SHP77 (cell line): ENCODE measurements at places on chromosomes 3 and 15.

GRCh38 chr3:117811786-117812185 is 1102.2 kb downstream of the TUSC7 start:
- no peak for DNase-seq

- peak; percentile 21 for DNase-seq
Measured at GRCh38 chr3:52798978-52799476, 4.4 kb downstream of the ITIH3 start.

- no peak for DNase-seq
Measured at GRCh38 chr15:97840501-97840900, 120.0 kb upstream of the ARRDC4 start.

- no peak for DNase-seq
Measured at GRCh38 chr3:136844724-136845123, 17.3 kb upstream of the NCK1 start.

DNA sequence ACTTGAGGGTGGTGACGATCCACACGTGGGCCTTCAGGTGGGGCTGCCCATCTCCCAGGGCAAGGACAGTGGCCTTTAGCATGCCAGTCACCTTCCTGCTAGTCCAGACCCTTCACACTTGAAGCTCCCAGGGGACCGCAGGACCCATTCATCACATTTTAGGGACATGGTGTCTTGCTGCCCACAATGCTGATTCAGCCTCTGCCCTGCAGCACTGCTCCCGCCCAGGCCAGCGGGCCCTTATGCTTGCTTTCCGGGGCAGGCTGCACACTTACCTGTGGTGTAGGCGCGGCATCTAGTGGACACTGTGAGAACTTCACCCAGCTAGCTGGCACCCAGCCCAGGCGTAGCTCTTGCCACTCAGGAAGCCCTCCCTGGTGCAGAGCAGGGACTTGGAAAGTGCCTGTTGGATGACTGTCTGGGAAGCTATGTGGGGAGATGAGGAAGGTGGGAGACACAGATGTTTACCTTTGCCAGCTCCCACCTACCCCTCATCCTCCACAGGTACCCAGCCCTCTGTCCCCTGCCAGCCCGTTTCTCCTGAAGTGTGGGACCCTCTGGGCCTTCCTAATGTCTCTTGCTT is 26.3 kb upstream of the NR2C2 start:
- DNase-seq: peak; percentile 76

- no peak for DNase-seq
Measured at GRCh38 chr3:195403841-195404408, 38.9 kb downstream of the ACAP2 start.

DNA sequence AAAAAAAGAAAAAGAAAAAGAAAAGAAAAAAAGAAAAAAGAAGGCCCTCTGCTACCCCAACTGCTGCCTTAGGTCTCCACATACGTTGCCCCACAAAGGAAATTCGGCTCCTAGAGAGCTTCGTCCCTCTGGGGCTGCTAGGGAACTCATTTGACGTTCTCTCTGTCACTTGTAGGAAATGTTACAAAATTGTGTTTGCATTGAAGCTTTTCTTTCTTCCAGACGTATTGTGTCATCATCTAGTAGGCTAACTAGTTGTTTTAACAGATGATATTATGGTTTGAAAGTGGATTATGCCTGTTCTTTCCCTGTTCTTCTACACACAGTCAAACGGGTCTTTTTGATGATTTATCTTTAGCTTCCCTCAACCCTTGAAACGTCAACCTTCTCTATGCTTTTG is 125.3 kb downstream of the BDH1 start:
- no peak for DNase-seq

GRCh38 chr3:27423463-27423862 is 54.3 kb upstream of the NEK10 start:
- DNase-seq: no peak

- peak; percentile 2 for DNase-seq
Measured at GRCh38 chr3:11835028-11835639, 11.6 kb downstream of the TAMM41 start.

- DNase-seq: no peak
Measured at GRCh38 chr3:49805897-49806701, 3.0 kb downstream of the INKA1 start.

DNA sequence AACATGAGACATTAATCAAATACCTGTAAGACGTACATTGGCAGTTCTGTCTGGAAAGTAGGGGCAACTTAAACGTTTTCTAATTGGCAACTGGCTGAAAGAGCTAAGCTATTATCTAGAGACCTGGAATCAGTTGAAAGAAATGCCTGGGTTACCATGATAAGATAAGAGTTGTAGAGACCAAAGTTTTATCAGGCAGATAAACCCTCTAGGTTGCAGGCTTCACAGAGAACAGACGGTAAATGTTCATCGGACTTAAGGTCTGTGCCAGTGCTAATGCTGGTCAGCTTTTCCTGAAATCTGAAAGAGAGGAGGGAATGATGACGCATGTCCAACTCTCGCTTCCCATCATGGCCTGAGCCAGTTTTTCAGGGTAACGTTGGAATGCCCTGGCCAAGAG is 196.2 kb downstream of the ROBO2 start:
- no peak for DNase-seq

- DNase-seq: no peak
Measured at GRCh38 chr3:184710870-184711492, 883 bp downstream of the MAGEF1 start.

DNA sequence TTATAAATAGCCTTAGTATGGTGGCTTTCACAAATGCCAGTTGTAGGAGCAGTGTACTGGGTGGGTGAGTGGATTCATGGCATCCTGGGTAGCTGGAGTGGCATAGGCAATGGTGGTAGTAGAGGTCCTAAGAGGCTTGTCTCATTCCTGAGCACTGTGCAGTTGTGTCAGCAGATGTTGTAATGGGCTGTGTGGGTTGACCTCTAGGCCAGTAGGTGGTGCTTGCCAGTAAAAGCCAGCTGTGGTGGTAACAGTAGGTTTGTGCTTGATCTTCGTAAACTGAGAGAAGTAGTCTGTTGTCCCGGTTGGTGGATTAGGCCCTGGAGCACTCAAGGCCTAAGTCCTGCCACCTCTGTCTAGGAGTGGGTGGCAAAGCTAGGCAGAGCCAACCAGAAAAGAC is 149.7 kb upstream of the SUCLG2 start:
- no peak for DNase-seq

DNA sequence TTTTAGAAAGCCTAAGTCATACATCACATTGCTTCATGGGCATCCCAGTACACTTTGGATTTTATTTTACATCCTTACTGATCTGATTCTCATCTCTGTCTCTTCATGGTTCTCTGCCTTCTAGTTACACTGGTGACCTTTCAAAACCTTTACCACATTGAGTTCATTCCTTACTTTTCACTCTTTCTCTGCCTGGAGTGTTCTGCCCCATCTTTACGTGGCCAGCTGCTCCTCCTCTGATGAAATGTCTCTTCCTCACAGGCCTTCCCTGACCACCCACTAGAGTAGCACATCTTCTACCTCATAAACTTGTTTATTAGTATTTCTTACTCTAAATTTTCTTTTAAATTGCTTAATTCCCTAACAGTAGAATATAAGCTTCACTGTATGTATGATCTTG is 17.7 kb downstream of the CTNNB1 start:
- no peak for DNase-seq

DNA sequence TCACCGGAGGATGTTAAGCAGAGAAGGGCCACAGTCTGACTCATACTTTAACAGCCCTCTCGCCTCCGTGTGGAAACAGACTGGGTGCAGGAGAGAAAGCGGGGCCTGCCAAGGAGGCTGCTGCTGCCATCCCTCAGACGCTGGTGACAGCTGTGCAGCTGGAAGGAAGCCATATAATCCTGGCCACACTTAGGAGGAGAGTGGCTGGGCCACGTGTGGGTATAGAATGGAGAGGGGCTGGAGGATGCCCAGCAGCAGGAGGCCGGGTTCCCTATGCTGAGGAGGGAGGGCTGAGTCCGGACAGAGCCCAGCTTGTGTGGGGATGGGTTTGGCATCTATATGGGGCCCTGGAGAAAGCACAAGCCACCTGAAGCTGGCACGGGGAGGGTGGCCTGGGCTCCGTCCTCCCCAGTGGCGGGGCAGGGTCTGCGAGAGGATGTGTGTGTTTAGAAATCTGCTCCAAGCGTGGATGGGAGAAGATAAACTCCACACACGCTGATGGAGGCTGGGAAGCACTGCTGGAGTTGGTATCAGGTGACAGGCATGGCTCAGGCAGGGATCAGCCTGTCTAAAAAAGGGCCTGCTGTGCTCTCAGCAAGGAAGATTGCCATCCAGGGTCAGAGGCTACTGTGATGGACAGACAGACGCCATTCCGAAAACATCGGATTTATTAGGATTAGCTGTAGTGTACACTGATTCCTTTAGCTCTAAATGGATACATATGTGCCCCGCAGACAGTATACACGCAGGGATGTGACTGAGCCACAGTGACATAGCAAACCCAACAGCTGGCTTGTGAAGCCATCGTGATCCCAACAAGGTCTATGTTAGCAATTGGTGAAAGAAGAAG is 15.9 kb downstream of the ABTB1 start:
- peak; percentile 33 for DNase-seq
